ENCODE measurements at places on chromosomes 3 and 15. TPM values are rescaled to one million over a fixed set of nuclear protein-coding genes. Genes with fewer than 3 reads are reported as not detected.
A peak's percentile ranks its signal among the peaks of the same experiment; 100 is the strongest.

Gene CTDSPL
- total RNA-seq, result 41.5 TPM

Gene PTX3
- total RNA-seq, result 40.2 TPM

DNA sequence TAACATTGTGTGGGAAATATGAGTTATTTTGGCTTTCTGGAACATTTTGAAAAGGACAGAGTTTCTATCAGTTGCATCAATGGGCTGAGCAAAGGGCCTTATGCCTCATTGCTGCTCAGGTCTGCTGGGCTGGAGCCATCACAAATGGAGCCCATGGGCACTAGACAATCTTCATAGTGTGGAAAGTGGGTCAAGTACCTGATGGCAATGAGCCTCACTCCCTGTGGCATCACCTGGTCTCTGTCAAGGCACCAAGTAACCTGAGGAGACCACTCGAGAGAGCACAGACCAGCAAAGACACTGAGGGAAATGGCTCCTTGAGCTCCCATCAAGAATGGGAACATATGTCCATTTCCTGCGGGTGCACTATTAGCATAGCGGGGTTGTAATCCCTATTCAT lies 96.7 kb upstream of the PPP2R3A start:
- H3K27ac ChIP-seq, result no peak overlapping the region
- H3K4me1 ChIP-seq, result peaks cover 9% of the 10 kb centered on the region
- H3K27me3 ChIP-seq, result no peaks in the 10 kb centered on the region
- DNase-seq, result no peak
- H3K36me3 ChIP-seq, result no peaks in the 10 kb centered on the region

DNA sequence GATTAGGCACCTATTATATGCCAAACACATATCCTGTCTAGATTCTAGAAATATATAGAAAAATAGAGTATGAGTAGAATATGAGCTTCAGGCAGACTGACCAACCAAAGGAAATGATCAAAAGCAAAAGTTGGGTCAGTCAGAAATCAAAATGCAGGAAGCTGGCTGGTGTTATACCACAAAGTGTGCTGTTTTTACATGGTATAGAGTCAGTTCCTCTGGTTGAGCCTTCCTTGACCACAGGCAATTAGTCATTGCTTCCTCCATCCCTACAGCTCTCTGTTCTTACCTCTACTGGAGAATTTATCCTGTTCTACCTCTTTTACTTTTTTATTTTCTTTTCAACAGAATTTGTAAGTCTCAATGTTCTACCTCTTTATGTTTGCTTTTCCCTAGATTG lies 149.8 kb downstream of the TMCO5A start:
- no peak overlapping the region for H3K4me3 ChIP-seq
- DNase-seq, result no peak
- H3K4me1 ChIP-seq, result peaks cover 47% of the 10 kb centered on the region
- H3K36me3 ChIP-seq, result no peaks in the 10 kb centered on the region
- peak overlapping the region; percentile 4 for H3K27ac ChIP-seq

GRCh38 chr3:186722457-186722856 lies 5.3 kb downstream of the KNG1 start:
- no peak overlapping the region for H3K27ac ChIP-seq
- no peak for DNase-seq
- peaks cover 11% of the 10 kb centered on the region for H3K27me3 ChIP-seq
- H3K36me3 ChIP-seq, result no peaks in the 10 kb centered on the region
- H3K4me3 ChIP-seq, result no peak overlapping the region
- H3K4me1 ChIP-seq, result no peaks in the 10 kb centered on the region

GRCh38 chr15:60580073-60580472 lies 101.1 kb upstream of the ICE2 start:
- H3K27ac ChIP-seq, result no peak overlapping the region
- no peak for DNase-seq
- no peaks in the 10 kb centered on the region for H3K36me3 ChIP-seq
- H3K27me3 ChIP-seq, result no peaks in the 10 kb centered on the region
- no peak overlapping the region for H3K4me3 ChIP-seq

Gene GOLGA6L9
- 4.2 TPM for total RNA-seq

Gene DCBLD2
- 51.8 TPM for total RNA-seq

DNA sequence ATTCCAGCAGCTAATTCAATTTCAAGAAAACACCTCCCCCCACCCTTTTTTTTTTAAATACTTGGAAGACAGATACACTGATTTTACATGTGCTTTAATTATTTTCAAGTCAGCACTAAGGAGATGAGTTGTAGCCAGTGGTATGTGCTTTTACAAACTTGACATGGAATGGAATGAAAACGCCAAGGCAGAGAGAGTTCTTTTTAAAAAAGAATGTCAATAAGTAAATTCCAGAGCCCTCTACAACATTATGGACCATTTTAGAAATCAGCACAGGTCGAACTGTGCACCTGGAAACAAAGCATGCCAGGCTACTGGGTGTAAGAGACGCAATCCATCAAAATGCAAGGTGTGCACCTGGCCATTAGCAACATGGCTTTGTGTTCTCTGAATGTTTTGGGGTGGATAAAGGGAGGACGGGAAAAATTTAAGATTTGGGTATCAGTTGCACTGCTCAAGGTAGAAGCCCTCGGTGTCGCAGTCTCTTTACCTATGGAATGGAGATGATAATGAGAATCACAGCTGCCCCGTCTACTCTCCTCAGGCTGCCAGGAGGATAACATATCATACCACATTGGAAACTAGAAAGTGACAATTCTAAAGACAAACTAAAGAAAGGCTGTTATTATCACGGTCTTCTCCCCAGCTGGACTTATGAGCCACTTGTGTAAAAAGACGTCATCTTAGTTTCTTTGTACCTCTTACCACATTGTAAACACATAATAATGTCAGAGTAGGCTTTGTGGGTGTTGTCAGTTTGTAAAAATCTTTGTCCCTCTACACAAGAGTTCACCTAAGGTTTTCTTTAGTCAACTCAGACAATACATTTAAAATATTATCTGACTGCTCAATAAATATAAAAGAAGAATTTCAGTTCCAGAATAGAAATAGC lies 107.4 kb upstream of the PRICKLE2 start:
- H3K4me1 ChIP-seq, result peaks cover 43% of the 10 kb centered on the region
- no peaks in the 10 kb centered on the region for H3K27me3 ChIP-seq
- no peak for DNase-seq
- H3K4me3 ChIP-seq, result no peak overlapping the region
- peak overlapping the region; percentile 71 for H3K27ac ChIP-seq

Gene RPP25
- 17.8 TPM for total RNA-seq

Gene GPR15
- not detected for total RNA-seq

Gene MESP1
- 2.7 TPM for total RNA-seq

GRCh38 chr3:101146946-101147345 lies 153.7 kb upstream of the ABI3BP start:
- H3K4me1 ChIP-seq, result peaks cover 4% of the 10 kb centered on the region
- peaks cover 1% of the 10 kb centered on the region for H3K27me3 ChIP-seq
- no peak overlapping the region for H3K4me3 ChIP-seq
- H3K27ac ChIP-seq, result peak overlapping the region; percentile 17

GRCh38 chr3:151384741-151385174 lies at the start of gene P2RY12:
TSS of gene P2RY12 (minus strand) at chr3:151384753. CDS start at chr3:151338845, 45,908 bp downstream.
- H3K27ac ChIP-seq, result no peak within 1 kb of the TSS
- peaks cover 3% of the 10 kb centered on the region for H3K36me3 ChIP-seq
- peaks cover 4% of the 10 kb centered on the region for H3K4me1 ChIP-seq
- DNase-seq, result no peak
- no peaks in the 10 kb centered on the region for H3K27me3 ChIP-seq

DNA sequence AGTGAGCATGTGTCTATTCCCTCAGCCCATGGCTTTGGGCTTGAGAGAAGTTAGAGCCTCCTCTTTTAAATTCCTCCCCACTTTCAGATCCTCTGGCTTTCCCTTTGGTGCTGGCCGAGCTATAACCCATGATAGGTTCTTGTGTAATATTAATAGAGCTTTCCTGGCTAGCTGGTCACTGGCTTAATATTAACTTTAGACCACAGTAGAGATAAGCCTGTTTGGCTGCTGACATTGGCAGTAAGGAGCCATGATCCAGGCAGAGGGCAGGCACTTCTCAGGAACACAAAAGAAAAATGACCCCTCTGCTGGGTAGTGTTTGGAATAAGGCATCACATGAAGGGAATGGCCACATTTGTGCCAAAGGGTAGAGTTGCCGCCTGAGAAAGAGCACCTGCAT lies 65.4 kb upstream of the UMPS start:
- H3K4me3 ChIP-seq, result no peak overlapping the region
- DNase-seq, result no peak
- no peaks in the 10 kb centered on the region for H3K27me3 ChIP-seq
- no peak overlapping the region for H3K27ac ChIP-seq

Gene SRGAP3
- 0.99 TPM for total RNA-seq

GRCh38 chr3:82157952-82158351 lies 396.5 kb upstream of the GBE1 start:
- no peak for DNase-seq
- no peak overlapping the region for H3K4me3 ChIP-seq
- H3K4me1 ChIP-seq, result peaks cover 6% of the 10 kb centered on the region
- no peaks in the 10 kb centered on the region for H3K36me3 ChIP-seq
- H3K27me3 ChIP-seq, result no peaks in the 10 kb centered on the region
- no peak overlapping the region for H3K27ac ChIP-seq

- H3K4me1 ChIP-seq, result peaks cover 9% of the 10 kb centered on the region
- H3K27me3 ChIP-seq, result no peaks in the 10 kb centered on the region
- H3K4me3 ChIP-seq, result no peak overlapping the region
- H3K36me3 ChIP-seq, result peaks cover 3% of the 10 kb centered on the region
- no peak overlapping the region for H3K27ac ChIP-seq
- DNase-seq, result no peak
Measured at GRCh38 chr3:25169151-25169550, 258.9 kb upstream of the RARB start.

- H3K4me1 ChIP-seq, result peaks cover 57% of the 10 kb centered on the region
- no peak overlapping the region for H3K4me3 ChIP-seq
- peak overlapping the region; percentile 96 for H3K27ac ChIP-seq
- H3K27me3 ChIP-seq, result no peaks in the 10 kb centered on the region
Measured at GRCh38 chr3:138082992-138083386, 32.4 kb downstream of the DZIP1L start.

GRCh38 chr3:87298111-87298718 lies 21.8 kb upstream of the POU1F1 start:
- no peaks in the 10 kb centered on the region for H3K36me3 ChIP-seq
- no peak for DNase-seq
- peaks cover 32% of the 10 kb centered on the region for H3K27me3 ChIP-seq
- no peaks in the 10 kb centered on the region for H3K4me1 ChIP-seq
- no peak overlapping the region for H3K27ac ChIP-seq

- no peak overlapping the region for H3K27ac ChIP-seq
- H3K36me3 ChIP-seq, result no peaks in the 10 kb centered on the region
- H3K4me3 ChIP-seq, result no peak overlapping the region
Measured at GRCh38 chr15:92845126-92845508, 55.0 kb upstream of the CHD2 start.

GRCh38 chr15:57285386-57285785 lies 90.9 kb upstream of the CGNL1 start:
- no peak overlapping the region for H3K27ac ChIP-seq
- H3K36me3 ChIP-seq, result peaks cover 38% of the 10 kb centered on the region
- H3K27me3 ChIP-seq, result no peaks in the 10 kb centered on the region
- DNase-seq, result no peak
- H3K4me3 ChIP-seq, result no peak overlapping the region

DNA sequence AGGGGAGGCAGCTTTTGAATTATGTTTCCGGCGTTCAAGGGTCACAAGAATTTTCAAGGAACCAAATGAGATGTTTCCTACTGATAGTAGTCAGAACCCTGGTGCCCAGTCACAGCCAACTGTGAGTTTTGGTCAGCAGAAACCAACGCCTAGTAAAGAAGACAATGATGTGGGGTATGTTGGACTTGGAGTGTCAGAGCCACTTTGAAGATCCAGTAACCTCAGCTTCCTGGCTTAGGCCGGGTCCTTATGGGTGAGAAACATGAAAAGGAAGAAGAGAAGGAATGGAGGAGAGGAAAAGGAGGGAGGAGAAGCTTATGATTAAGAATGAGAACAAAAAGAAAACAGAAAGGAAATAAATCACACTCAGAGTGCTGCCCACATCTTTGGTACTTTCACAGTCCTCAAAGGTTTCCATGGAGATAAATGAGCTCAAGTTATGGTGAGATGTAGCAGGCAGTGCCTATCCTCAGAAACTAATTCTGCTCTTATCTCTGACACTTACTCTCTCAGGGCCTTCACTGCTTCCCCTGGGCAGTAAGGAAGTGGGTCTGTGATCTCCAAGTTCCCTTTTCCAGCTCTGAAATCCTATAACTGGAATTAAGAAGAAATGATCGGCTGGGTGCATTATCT lies 2.0 kb upstream of the MCF2L2 start:
- H3K4me1 ChIP-seq, result peaks cover 12% of the 10 kb centered on the region
- no peak overlapping the region for H3K27ac ChIP-seq
- no peaks in the 10 kb centered on the region for H3K36me3 ChIP-seq
- no peak for DNase-seq
- H3K27me3 ChIP-seq, result peaks cover 38% of the 10 kb centered on the region

DNA sequence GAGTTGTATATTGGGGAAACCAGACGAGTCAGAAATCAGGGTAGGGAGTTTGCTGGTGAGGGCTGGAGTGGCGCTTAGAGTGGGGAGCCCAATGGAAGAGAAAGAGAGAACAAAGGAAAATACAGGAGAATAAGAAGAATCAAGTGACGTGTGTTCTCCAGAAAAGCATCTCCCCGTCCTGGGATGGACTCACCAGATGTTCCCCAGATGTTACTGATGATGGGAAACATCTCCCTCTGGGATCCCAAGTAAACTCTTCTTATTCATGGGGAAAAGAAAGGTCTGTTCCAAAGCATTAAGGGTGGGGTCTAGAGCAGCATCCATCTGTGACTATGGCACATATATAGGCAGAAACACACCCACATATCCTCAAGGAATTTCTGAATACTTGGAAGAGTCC lies 3.0 kb upstream of the CSRNP1 start:
- H3K4me1 ChIP-seq, result peaks cover 19% of the 10 kb centered on the region
- H3K27me3 ChIP-seq, result no peaks in the 10 kb centered on the region
- no peak for DNase-seq

Gene CDHR4
- total RNA-seq, result not detected

DNA sequence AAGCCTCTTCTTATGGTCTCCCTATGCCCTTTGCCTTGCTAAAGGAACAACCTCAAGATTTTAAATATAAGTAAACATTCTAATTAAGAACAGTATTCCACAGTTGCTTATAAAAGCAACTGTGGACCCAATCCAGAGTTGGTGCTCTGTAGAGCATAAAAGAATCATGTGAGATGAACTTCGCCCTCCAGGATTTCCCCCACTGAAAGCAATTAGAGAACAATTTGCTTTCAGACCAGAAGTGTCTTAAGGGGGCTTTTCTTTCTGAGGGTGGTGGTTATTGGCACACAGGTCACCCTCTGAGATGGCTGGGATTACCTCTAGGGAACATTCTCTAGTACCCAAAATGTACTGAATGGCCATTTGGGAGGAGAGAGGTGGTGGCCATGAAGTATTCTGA lies 10.6 kb downstream of the ZNF592 start:
- H3K27me3 ChIP-seq, result no peaks in the 10 kb centered on the region
- no peak for DNase-seq
- peaks cover 18% of the 10 kb centered on the region for H3K4me1 ChIP-seq
- H3K27ac ChIP-seq, result no peak overlapping the region
- H3K36me3 ChIP-seq, result no peaks in the 10 kb centered on the region

GRCh38 chr3:13371100-13372075 lies 48.7 kb downstream of the NUP210 start:
- no peaks in the 10 kb centered on the region for H3K36me3 ChIP-seq
- H3K27me3 ChIP-seq, result peaks cover 2% of the 10 kb centered on the region

- peaks cover 41% of the 10 kb centered on the region for H3K36me3 ChIP-seq
- no peak overlapping the region for H3K4me3 ChIP-seq
- no peak overlapping the region for H3K27ac ChIP-seq
- H3K4me1 ChIP-seq, result peaks cover 46% of the 10 kb centered on the region
- no peak for DNase-seq
Measured at GRCh38 chr3:172303181-172303580, 145.1 kb downstream of the GHSR start.

Gene ATP13A5
- not detected for total RNA-seq
